ENCODE measurements at places on chromosomes 1 and 21. TPM values are rescaled to one million over a fixed set of nuclear protein-coding genes. Genes with fewer than 3 reads are reported as not detected.

Gene CFHR2
- total RNA-seq: not detected

- peak; percentile 58 for DNase-seq
These were observed 34.0 kb upstream of the BACE2 start for GRCh38 chr21:41133874-41134522.

DNA sequence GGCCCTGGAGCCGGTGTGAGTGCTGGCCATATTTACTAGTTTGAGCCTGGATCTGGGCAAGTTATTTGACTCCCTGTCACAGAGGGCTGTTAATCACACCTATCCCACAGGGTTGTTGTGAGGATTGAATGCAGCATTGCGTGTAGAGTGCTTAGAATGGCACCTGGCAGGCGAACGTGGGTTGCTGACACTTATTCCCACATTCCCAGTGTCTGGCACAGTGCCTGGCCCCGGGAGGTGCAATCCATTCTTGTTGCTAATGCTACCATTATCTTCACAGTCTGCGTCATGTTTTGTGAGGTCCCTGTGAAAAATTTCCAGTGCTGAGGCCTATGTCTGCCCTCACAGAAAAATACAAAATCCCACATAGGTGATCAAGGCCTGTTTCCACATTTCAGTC lies 66.1 kb downstream of the CD2 start:
- DNase-seq: peak; percentile 97

Gene CR1L
- not detected for total RNA-seq

GRCh38 chr1:50333595-50333974 lies 89.7 kb downstream of the DMRTA2 start:
- peak; percentile 2 for DNase-seq

- peak; percentile 63 for DNase-seq
These were observed 725 bp downstream of the RTCA start for GRCh38 chr1:100266741-100267140.

DNA sequence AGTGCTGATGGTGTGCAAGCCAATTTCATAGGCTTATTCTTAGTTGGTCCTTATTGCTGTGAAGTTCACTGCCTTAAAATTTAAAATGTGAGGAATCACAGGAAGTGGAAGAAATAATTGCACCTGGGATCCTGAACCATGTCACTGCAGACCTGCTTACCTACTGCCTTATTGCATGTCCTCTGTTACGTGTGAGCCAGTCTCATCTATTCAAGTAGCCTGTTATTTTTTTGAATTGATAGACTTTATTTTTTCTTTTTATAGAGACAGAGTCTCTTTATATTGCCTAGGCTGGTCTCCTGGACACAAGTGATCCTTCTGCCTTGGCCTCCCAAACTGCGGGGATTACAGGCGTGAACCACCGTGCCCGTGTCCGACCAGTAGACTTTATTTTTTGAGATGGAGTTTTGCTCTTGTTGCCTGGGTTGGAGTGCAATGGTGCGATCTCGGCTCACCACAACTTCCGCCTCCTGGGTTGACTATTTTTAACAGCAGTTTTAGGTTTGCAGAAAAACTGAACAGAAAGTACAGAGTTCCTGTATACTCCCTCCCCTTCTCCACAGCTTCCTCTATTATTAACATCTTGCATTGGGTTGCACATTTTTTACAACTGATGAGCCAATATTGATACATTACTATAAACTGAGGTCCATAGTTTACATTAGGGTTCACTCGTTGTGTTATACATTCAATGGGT lies 14.0 kb upstream of the DISC1 start:
- DNase-seq: no peak

Gene OXCT2
- 0.99 TPM for total RNA-seq

- peak; percentile 90 for DNase-seq
These were observed 69.2 kb downstream of the MORN1 start for GRCh38 chr1:2322065-2322571.

Gene S100A14
- total RNA-seq: 0.18 TPM

GRCh38 chr1:61455400-61455799 lies 269.5 kb downstream of the TM2D1 start:
- no peak for DNase-seq

- peak; percentile 30 for DNase-seq
These were observed 118.9 kb downstream of the GDAP2 start for GRCh38 chr1:117810553-117810952.

GRCh38 chr1:165894591-165894990 lies 67.2 kb downstream of the UCK2 start:
- DNase-seq: no peak

DNA sequence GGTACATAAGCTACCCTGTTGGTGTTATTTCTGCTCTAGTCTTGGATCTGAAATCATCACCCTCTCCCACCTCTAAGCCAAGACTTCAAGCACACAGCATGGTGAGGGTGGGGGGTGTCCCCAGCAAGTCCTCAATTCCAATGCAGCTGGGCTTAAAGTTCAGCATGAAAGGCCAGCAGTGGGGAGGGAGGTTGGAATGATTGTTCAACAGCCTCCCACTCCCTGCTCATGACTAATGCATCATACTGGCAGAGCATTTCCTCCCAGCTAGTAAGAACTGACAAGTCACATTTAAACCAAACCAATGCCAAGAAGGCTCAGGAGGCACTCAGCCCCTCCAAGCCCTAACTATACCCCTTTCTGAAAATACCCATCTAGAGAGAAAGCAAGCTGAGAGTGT lies 50.1 kb downstream of the TIAM1 start:
- DNase-seq: peak; percentile 89

DNA sequence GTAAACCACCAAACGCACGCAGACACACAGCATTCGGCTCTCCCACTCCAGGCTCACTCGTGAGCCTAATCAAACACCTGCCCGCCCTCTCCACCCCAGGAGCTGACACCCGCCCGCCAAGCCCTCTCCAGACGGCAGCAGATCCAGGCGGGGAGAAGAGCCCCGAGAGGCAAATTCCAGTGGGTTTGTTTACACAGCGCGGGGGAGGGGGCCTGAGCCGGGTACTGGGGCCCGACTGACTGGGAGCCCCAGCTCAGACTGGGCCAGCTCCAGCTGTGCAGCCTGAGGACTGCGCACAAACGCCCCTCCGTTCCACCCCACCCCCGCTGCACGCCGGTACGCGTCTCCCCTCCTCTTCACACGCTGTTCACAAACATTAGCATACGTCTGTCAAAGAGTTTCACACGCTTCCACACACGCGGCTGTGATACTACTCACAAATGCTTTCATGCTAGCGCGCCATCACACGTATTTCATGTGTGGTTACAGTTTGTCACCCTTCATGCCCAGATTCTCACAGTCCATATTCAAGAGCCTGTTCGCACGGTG lies 1.0 kb upstream of the EFNA1 start:
- DNase-seq: peak; percentile 25

GRCh38 chr1:175338387-175339135 lies 146.0 kb upstream of the KIAA0040 start:
- DNase-seq: no peak

DNA sequence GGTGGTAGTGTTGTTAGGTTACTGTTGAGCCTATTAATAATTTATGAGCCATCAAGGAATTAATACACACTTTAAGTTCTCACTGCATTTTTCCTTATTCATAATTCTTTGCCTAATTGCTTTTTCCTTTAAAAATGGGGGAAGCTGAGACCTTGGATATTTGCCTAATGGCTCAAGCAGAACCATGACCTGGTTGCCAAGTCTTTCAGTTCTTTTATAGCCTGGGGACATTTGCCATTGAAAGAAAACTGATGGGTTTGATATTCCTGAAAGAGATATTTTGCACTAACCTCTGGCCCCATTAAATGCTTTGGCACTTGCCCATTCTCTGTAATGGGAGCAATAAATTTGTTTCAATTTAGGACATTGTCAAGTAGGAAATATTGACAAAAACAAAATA lies 18.5 kb upstream of the LRRC53 start:
- no peak for DNase-seq

DNA sequence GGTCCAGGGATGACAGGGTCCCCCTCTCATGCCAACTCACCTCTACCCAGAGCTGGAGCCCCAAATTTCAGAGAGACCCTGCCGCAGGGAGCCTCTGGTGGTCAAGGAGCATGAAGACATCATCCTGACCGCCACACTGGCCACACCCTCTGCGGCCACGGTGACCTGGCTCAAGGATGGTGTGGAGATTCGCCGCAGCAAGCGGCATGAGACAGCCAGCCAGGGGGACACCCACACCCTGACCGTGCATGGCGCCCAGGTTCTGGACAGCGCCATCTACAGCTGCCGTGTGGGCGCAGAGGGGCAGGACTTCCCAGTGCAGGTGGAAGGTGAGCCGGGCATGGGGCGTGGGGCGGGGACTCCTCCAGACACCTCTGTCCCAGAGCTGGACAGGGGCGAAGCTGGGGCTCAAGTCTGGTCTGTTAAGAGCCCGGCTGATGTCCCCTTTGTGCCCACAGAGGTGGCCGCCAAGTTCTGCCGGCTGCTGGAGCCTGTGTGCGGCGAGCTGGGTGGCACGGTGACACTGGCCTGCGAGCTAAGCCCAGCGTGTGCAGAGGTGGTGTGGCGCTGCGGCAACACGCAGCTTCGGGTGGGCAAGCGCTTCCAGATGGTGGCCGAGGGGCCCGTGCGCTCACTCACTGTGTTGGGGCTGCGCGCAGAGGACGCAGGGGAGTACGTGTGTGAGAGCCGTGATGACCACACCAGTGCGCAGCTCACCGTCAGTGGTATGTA lies 66.0 kb downstream of the OBSCN start:
- DNase-seq: no peak

Gene LCE1A
- total RNA-seq: not detected

DNA sequence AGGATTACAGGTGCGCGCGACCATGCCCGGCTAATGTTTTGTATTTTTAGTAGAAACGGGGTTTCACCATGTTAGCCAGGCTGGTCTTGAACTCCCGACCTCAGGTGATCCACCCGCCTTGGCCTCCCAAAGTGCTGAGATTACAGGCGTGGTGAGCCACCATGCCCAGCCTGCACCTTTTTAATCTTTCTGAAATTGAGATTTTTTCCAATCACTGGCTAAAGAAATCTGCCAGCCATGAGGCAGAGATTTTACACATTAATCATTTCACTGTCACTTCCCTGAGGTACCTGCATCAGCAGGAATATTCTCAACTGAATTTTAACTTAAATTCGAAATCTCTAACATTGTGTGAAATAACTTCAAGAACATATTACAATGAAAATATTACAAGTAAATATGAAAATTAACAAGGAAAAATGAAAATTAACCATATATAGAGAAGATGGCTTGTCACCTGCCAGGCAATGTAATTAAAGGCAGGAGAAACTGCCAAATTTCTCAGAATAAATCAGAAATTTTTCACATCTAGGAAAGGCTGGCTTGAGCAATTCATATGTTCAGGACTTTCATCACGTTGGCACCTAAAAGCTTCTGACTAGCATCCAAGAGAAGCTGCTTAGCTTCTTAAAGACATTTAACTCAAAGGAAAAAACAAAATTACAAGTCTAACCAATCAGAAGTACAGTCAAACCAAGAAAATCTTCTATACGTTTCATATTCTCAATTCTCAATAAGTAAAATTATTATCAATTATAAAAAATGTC lies 5.9 kb downstream of the ANKRD13C start:
- DNase-seq: peak; percentile 42

- DNase-seq: no peak
These were observed 1.1 kb downstream of the ADGRB2 start for GRCh38 chr1:31762726-31763670.

GRCh38 chr1:115408533-115408932 lies 70.5 kb upstream of the NGF start:
- DNase-seq: no peak
